ENCODE measurements at places on chromosomes 13 and 19.

GRCh38 chr13:49374585-49375290 is 69.1 kb downstream of the CAB39L start:
- no peak for DNase-seq

GRCh38 chr13:40495621-40496001 is 170.8 kb downstream of the FOXO1 start:
- no peak for DNase-seq

DNA sequence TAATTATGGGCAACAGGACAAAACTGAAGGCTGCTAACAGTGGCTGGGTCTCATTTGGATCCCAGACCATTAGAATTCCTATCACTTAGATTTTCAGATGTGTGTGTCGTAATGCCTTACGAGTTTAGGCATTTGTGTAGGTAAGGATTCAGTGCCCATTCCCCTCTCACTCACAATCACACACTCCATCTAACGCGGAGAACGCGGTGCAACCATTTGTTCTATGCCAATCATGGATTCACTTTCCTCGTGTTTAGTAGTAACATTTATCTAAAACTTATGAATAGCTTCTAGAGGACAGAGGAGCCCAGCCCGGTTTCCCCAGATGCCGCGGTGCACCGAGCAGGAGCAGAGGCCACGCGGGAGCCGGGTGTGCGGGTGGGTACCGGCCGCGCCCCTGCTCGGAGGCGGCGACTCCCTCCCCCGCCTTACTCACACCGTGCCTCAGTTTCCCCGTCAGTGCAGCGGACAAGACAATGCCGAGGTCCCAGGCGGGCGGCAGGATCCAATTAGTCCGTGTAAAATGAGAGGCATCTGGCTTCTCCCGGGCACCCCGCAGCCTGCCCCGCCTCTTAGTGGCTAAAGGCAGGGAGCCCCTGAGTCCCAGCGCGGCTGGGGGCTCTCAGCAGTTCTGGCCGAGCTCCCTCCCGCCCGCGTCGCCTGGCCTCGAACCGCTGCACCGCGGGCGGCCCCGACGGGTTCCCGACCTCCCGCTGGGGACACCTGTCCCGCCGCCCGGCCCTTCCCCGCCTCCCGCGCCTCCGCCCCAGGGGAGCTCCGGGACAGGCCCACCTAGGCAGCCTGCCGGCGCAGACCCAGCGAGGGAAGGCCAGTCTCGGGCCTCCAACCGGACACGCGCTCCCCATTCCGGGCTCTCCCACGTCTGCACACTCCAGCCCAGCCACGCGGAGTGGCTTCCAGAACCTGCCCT is 5.9 kb upstream of the C1QTNF9B start:
- DNase-seq = no peak

DNA sequence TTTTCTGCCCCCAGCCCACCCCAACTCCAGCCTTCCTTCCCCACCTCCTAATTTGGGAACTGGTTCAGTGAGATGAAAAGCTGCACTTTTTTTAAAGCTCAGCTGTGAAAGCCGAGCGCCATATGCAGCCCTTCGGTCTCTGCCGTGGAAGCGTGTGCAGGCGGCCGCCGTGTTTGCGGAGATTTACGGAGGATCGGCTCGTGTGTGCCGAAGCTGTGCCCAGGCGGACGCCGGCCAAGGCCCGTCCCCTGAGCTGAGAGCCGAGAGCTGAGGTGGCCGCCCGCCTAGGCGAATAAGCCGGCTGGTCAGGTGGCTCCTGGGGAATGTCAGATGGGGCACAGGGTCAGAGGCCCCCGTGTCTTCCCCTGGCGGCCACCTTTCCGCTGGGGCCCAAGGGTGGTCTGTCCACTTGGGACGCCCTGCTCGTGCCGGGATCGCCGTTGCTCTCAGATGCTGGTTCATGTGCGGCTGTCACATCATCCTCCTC is 78.7 kb downstream of the ZNF536 start:
- DNase-seq = no peak

- DNase-seq = no peak
Measured at GRCh38 chr13:41107104-41107571, 25.5 kb downstream of the KBTBD6 start.
